ENCODE measurements at places on chromosomes 3 and 15.

DNA sequence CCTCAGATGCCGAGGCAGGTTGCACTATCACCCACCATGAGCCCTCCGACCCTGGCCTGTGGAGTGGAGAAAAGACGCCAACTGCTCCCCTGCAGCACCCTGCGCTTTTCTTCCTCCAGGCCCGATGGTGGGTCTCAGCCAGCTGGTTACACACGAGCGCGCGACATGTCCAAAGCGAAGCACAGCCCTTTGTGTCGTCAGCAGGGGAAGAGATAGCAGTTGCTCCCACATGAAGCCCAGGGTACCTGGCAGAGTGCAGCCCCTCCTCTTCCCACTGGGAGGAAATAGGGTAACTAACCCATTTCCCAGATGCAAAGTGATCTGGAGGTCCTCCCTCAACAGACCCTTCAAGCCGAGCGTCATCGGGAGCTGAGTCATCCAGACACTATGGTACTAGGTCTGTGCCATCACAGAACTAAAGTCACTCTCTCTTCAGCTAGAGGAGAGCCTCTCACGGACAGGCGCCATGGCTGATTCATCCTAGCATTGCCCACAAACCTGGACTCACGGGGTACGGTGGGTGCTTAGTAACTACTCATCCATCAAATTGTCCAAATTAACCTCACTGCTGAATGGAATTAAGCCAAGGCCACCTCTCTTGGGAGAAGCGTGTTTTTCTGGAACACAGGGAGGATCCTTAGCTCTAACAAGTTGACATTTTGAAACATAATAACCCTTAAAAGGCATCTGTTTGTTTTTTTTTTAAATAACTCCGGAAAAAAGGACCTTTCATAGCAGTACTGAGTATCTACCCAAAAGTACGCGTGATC lies 45.2 kb upstream of the BDH1 start:
- no peak for DNase-seq

DNA sequence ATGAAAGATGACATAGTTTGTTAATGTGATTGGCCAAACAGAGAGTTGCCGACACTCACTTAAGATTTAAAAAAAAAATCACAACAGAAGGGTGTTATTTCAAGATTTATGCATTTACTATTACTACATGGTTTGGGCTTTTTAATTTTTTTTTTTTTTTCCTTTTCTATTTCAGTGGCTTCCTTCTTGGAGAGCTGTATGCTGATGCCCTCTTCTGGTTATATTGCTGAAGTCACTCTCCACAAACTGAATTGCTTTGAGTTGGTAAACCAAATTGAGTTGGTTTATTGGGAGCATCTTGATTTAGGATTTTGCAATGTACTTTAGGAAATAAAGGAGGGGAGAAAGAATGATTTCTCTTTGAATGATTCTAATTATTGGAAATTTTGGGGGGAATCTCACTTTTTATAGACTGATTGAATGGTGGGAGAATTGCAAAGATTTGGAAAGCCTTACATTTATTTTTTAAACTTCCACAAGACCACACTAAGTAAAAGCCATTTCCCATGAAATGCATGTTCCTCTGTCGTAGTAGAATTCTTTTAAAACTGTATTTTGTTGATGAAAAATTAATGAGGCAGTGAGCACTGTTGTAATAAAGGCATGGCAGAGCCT lies 186.6 kb upstream of the FEZF2 start:
- no peak for DNase-seq

DNA sequence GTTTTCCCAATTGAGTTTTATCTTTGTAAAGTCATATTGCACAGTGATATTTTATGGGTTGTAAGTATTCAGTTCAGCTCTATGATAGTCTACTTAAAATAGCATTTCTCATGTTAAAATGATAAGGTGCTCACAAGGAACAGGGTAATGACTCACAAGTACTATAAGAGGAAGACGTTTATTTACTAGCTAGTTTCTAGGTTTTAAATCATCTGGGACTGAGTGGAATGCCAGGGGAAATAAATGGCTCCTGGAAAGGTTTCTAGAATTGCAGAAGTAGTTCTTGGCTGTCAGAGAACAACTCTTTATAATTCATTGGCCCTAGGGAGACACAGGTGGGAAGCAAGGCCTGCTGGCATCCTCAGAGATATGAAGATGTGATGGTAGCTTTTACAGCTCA lies 112.8 kb downstream of the CHDH start:
- no peak for DNase-seq

GRCh38 chr3:83514130-83514914 lies 1444.5 kb upstream of the CADM2 start:
- DNase-seq, result no peak

GRCh38 chr3:102304550-102304949 lies 130.3 kb upstream of the ZPLD1 start:
- no peak for DNase-seq

DNA sequence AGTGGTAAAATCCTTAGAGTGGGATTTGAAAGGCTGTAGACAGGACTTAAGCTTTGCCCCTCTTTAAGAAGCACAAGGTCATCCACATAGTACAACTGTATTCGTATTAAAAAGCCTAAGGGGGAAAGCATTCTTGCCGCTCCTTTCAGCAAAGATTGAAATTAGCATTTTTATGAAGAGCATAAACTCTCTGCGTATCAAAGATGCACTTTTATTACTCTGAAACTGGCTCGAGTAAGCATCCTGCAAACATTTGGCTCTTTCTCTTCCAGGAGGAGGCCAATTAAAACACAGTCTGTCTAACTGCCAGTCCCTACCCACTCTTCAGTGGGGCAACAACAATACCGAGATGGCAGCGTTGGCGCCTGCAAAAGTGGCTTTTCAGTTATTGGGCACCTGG lies 192.5 kb upstream of the TPRG1 start:
- peak; percentile 47 for DNase-seq

DNA sequence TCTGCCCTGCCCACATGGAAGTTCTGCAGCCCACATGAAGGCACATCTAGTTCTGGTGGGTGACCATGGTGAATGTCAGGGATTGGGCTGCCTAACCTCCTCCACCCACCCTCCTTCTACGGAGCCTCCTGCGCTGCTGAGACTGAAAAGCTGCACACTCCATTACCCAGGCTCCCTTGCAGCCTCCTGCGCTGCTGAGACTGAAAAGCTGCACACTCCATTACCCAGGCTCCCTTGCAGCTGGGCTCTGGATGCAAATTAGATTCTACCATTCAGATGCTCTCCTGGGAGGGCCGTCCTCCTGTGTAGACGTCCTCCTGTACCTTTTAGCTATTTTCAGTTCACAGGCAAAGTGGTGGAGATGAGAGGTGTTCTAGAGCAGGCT lies 32.1 kb downstream of the POMGNT2 start:
- DNase-seq, result no peak

- no peak for DNase-seq
Observed at GRCh38 chr3:14370720-14371572, 31.5 kb upstream of the SLC6A6 start.

- DNase-seq, result peak; percentile 24
Observed at GRCh38 chr3:149554826-149555225, 80.3 kb downstream of the TM4SF4 start.

DNA sequence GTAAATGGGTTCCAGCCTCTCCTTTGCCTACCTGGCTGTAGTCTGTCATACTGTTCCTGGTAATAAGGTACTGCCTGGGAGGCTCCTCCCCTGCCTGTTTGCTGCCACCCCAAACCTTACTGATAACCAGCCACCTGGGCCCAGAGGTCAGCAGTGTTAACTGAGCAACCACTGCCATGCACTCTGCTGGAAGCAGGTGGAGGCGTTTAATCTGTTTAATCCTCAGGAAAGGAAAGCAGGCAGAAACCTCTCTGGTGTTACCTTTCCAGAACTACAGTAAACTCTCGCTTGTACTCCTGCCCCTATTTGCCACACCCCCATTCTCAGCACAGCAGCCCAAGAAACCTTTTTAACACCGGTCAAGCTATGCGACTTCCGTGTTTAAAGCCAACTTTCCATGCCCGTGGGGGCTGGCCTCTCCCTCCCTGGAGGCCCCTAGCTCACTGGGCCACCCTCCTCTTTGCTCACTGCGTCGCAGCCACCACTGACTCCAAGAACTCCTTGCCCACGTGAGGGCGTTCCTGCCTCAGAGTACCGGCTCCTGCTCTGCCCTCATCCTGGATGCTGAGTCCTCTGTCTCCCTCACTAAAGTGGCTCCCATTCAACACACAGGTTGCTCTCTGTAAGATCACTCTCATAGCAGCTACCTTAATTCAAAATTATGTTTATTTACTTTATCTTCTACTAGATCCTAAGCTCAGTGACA lies 8.3 kb downstream of the BDH1 start:
- DNase-seq, result no peak

GRCh38 chr3:42631620-42632019 lies 21.9 kb upstream of the ZBTB47 start:
- DNase-seq, result peak; percentile 81

All from HAP-1 (cell line).